Left cardiac atrium (tissue), 4 donors: ENCODE measurements at places on chromosomes 12 and 14.

GRCh38 chr12:51085757-51086156 is 2.4 kb upstream of the CSRNP2 start:
- DNase-seq, result no peak

DNA sequence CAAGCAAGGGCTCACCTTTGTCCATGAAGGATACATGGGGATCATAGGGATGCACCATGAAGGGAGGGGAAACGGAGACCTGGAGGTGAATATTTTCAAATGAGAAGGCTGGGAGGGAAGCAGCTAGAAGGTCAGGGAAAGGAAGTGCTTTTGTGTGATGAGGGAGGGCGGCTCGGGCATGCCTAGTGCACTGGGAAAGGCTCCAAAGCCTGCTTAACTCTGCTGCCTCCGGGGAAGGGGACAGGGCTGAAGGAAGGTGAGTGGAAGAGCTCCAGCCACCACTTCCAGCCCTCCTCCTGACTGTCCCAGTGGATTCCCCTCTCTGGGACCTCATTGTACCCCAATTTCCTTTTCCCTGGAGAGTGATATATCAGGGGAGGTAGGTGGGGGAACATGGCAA is 149.4 kb upstream of the PRMT8 start:
- DNase-seq, result no peak

DNA sequence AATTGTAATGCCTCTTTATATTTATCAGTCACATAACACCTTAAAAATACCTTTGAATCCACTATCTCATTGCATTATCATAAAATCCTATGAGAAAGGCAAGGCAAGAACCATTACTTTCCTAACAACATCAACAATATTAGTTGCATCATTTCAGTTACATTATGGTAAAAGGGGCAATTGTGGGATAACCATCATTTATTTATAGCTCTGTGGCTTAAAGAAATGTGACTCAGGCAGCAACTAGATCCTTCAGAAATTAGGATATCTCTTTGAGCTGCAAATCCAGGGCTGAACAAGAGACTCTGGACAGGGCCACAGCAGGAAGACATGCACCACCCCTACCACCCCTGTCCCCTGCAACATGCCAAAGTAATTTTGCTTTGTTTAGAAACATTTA is 36.4 kb downstream of the EPS8 start:
- no peak for DNase-seq

GRCh38 chr14:22900081-22900799 is 17.2 kb downstream of the REM2 start:
- DNase-seq, result no peak

- peak; percentile 86 for DNase-seq
Observed at GRCh38 chr12:121800694-121801594, 2.9 kb upstream of the SETD1B start.

GRCh38 chr14:94864387-94865195 is 94.7 kb upstream of the GSC start:
- peak; percentile 23 for DNase-seq

GRCh38 chr12:122079532-122080081 is 1.1 kb downstream of the MLXIP start:
- no peak for DNase-seq

DNA sequence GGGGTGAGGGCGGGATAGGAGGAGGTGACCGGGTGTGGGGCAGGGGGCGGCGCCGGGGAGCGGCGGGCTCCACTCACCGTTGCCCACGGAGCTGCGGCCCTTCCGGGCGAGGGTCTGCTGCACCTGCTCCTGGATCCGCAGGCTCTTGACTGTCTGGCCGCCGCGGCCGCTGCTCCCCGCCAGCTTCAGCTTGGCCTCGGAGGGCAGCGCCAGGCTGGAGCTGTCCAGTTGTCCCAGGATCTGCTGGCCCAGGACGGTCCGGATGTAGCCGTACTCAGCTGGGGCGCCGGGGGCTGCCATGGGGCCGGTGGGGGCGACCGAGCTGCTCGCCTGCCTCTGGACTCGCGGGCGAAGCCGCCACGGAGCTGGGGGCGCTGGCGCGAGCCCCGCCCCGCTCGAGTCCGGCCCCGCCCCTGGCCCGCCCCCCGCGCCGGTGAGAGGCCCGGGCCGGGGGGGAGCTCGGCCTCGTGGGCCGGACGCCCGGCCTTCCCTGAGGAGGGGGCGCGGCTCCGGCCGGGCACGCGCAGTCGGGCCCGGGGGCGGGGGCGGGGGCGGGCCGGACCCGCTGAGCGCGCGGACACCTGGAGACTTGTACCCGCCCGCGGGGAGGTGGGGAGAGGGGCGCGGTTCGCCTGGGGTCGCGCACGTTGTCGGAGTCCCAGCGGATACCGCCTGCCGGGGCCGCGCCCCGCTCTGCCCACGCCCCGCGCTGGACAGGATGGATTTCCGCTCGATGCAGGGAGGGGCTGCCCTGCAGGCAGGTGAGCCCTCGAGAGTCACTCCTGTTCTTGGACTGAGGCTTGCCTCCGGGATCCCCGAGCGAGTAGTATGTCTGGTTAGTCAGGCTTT is at the start of gene PKP2:
PKP2 (minus strand) TSS at position 346 of the 849 bp plus-strand sequence; CDS start at position 300, 46 bp downstream.
- peak; percentile 52 for DNase-seq

DNA sequence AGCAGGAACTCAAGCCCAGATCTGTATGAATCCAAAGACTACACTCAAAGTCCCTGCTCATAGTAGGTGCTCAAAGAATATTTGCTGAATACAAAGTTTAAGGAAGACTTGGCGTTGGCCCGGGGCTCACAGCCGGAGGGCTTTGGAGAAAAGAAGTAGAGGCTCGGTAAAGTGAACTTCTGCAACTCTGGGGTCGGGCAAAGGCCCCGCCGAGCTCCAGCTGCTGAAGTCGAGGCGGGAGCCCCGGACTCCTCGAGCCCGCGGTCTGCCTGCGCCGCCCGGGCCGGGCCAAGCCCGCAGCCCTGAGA is 335 bp downstream of the GCN1 start:
- no peak for DNase-seq

- no peak for DNase-seq
Observed at GRCh38 chr14:55722054-55722453, 142.0 kb downstream of the KTN1 start.

DNA sequence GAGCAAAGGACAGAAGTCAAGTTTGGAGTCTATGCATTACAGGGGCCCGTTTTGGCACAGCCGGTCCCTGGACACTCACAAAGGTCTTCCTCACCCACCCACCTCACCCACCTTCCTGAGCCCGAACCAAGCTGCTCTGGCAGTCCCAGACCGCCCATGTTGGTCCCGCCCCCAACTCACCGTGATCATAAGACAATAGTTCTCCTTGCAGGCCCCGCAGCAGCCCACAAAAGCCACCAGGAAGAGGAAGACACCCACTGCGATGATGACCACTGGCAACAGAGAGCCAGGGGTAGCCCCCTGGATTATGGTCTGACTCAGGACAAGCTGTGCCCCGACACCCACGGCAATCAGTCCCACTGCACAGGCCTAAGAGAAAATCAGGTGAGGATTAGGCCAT is 1.8 kb downstream of the CD63 start:
- DNase-seq, result no peak
